ENCODE measurements at places on chromosomes 2 and 18.

- DNase-seq = no peak
These were observed 48.4 kb downstream of the TMEFF2 start for GRCh38 chr2:192146069-192147015.

GRCh38 chr2:237590272-237591140, at the start of gene RAB17:
Gene RAB17, minus strand, starts transcription at chr2:237590734. Its CDS starts 4,580 bp downstream, at chr2:237586154.
- DNase-seq = no peak

- DNase-seq = no peak
These were observed 183.7 kb upstream of the ALKAL2 start for GRCh38 chr2:471560-471959.

DNA sequence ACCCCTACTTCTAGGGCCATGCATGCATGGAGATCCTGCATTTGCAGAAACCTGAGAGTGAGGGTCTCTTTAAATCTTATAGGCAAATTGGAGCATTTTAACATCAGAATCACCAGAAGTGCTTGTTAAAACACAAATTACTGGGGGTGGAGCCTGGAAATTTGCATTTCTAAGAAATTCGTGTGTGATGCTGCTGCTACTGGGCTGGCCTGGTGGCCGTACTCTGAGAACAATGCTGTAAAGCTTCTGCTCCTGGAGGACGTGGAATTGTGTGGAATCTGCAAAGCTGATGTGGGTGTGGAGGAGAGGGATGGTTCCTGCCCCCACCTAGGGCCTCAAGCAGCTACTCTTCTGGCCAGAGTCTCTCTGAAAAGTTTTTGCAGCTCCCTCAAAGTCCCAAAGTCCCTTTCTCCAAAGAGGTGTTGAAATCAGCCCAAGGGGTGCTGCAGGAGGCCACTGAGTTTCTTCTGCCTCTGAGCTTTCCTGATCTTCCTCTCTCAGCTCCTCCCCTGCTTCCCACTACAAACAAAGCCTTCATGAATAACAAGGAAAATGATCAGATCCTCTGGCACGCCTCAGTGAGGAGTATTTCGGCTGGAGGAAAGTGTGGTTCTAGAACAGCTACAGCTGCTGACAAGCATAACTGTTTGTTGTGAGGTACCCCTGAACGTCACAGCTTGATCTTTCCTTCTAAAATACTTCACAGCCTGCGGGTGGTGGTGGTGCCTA, 508.3 kb downstream of the CNTNAP5 start:
- no peak for DNase-seq

- DNase-seq = no peak
These were observed 262.4 kb downstream of the NDUFA10 start for GRCh38 chr2:239762655-239763269.

GRCh38 chr2:203687165-203687564, 19.3 kb upstream of the CD28 start:
- no peak for DNase-seq

- DNase-seq = no peak
These were observed 125.3 kb upstream of the CTDP1 start for GRCh38 chr18:79554321-79554720.

GRCh38 chr2:28298406-28298805, 94.3 kb upstream of the FOSL2 start:
- DNase-seq = no peak

- DNase-seq = no peak
These were observed 161.5 kb downstream of the GALNT3 start for GRCh38 chr2:165632594-165632993.

- DNase-seq = no peak
These were observed 22.5 kb upstream of the POLE4 start for GRCh38 chr2:74935975-74936391.

GRCh38 chr2:149489452-149489851, 98.1 kb downstream of the MMADHC start:
- DNase-seq = no peak

GRCh38 chr2:232137356-232138147, 176.0 kb downstream of the DIS3L2 start:
- DNase-seq = no peak

DNA sequence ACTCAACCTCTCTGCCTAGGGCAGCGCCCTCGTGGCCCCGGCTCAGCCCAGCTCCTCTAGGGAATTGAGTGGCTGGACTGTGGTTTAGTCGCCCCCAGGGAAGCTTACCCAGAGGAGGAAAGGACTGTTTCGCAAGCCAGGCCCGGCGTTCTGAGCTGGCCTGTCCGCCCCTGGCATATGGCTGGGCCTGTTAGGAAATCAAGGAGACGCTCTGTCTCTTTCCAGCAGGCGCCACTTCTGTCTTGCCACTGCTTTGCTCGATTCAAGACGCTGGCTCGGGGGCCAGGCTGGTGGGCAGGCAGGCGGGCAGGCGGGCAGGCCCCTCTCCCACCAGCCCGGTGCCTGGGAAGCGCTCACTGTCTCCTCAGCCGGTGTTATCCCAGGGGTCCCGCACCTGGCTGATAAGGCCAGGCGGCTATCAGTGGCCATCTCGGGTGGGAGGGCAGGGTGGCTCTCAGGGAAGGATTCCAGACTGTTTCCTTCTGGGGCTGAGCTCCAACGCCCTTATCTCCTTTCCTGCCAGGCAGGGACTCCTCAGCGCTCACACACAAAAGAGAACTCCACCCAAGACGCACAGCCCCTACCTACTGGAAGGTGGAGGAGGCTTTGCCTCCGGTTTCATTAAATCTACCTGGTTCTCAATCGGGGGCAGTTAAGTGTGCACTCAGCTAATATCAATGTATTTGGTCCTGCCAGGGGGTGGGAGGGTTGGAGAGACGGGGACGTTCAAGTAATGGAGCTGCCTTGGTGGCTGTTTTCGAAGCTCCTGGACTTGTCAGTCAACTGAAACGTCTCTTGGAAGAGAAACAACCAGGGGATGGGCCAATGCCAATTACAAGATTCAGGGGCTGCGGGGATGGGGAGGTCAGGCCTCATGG, 109.1 kb downstream of the SMAD7 start:
- no peak for DNase-seq

GRCh38 chr18:13452871-13453680, 234.5 kb downstream of the LDLRAD4 start:
- DNase-seq = no peak

- no peak for DNase-seq
These were observed 12.1 kb downstream of the LTBP1 start for GRCh38 chr2:32958821-32959220.

GRCh38 chr2:107584577-107584976, 242.1 kb upstream of the RGPD4 start:
- no peak for DNase-seq

GRCh38 chr2:102187496-102188150, 800 bp downstream of the IL1RL2 start:
- no peak for DNase-seq

DNA sequence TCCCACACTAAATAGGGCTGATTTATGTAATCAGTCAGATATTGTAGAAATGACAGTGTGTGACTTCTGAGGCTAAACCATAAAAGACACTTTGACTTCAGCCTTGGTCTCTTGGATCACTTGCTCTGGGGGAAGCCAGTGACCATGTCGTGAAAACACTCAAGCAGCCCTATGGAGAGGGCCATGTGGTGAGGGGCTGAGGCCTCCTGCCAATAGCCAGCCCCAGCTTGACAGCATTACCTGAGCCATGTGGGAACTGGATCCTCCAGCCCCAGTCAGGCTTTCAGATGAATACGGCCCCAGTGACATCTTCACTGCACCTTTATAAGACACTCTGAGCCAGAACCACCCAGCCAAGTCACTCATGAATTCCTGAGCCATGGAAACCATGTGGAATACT, 20.8 kb downstream of the TNS1 start:
- DNase-seq = no peak

DNA sequence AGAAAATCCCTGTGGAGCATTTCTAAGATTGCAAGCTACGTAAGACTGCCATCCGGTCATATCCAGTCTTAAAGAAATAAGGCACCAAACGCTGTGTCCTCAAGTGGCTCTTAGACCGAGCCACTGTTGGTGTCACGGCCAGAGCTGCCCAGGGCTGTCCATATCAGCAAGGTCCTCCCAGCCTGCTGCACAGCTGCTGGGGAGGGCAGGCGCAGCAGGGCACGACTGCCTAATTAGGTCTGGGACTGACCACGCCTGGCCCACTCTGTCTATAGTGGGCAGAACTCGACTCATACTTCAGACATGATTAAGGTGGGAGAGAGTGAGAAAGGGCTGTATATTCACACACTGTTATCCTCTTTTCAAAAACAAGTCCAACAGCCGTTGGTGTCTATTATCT, 39.3 kb downstream of the EIPR1 start:
- no peak for DNase-seq

GRCh38 chr2:65175894-65176530, 46.1 kb upstream of the RAB1A start:
- DNase-seq = no peak

DNA sequence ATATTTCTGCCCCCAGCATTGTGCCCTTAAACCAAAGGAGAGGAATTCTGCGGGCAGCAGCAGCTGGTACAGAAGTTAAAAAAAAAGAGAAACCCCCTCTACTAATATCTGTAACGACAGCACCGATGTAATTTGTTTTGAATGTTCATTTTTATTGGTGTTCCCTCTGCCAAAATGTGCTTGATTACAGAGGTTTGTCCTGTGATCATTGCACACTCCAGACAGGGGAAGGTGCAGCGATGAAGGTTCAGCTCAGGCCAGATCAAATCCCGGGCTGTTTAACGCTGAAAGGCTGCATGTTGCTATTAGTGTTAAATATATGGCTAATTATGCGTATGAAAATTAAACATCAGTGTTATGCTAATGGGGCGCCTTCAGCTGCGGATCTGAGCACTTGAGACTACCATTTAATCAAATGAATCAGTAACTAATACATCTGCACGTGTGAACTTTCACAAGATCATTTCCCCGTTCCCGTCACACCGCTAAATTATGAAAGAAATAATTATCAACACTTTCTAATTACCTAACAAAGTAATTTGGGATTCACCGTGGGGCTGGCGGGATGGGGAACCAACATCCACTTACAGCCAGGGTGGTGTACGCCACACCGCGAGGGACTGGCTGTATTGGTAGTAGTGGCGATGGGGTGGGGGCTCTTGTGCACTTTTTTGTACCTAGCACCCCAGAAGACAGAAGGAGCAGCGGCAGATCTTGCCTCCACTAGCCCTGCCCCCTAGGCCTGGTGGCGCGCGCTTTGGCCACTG, 1.5 kb upstream of the DLX1 start:
- DNase-seq = no peak

GRCh38 chr2:128388499-128388941, 69.9 kb upstream of the HS6ST1 start:
- DNase-seq = no peak

DNA sequence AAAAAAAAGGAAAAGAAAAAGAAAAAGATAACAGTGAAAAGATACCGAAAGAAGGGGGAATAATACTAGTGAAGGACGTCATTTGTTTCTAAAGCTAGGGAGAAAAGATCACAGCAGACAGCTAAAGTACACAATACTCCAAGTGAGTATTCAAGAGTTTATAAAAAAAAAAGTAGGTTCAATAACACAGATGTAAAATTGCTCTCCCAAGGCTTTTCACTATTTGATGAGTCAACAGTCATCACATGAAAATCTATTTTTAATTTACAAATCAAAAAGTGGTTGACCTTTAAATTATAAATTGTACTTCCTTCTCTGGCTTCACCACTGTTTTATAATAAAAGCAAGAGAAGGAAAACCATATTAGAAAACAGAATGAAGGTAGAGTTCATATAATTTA, 144.0 kb downstream of the ZRANB3 start:
- no peak for DNase-seq

DNA sequence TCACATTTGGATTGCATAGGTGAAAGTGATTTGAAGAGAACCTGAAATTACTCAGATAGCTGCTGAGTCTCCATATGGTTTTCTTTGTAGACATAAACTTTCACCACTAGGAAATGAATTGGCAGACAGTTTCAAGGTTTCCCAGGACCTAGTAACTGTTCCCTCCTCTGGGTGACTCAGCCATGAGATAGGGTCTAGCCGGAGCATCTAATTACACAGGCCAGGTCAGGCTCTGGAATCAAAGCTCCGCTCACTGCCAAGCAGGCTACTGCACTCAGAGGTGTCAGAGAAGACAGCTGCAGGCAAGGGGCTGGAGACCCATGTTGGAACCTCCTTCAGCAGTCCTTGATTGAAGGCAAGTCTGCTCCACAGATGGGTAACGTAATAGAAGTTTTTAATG, 429.2 kb downstream of the TNS1 start:
- no peak for DNase-seq
